Gastroesophageal sphincter (tissue), 4 donors: ENCODE measurements at places on chromosomes 7 and 10. TPM values are rescaled to one million over a fixed set of nuclear protein-coding genes. Genes with fewer than 3 reads are reported as not detected.

SLC25A28 gene
- 55.6 TPM for total RNA-seq

CPVL gene
- total RNA-seq: 24.6 TPM

ENTPD1 gene
- total RNA-seq: 38.2 TPM

ELFN1 gene
- total RNA-seq: 0.62 TPM

SAP25 gene
- total RNA-seq: not detected

DNA sequence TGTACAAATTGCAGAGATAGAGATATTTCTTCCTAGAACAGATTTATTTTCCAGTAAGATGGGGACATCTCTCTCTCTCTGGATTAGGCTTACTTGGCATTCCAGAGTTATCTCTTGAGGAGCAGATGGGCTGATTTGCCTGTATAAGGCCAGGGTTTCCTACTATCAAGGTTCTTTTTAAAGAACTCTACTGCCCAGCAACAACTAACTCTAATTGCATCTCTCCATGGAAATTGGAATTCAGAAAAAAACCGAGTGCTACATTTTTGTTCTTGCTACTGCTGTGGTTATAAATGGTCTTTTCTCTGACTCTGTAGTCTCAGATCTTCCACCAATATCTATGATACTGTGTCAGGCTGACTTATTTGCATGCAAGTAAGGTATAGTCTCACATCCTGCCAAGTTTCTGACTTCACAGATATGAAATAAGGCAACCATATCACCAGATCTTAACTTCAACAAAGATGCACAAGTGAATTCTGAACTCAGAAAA, 161.1 kb downstream of the CRPPA start:
- no peak for ATAC-seq

GRCh38 chr7:129926618-129927017, 26.1 kb downstream of the UBE2H start:
- ATAC-seq: no peak

- no peak for ATAC-seq
These were observed 14.7 kb downstream of the ITIH2 start for GRCh38 chr10:7717767-7718166.

- ATAC-seq: no peak
These were observed 97.8 kb downstream of the DIP2C start for GRCh38 chr10:591646-592045.

DNA sequence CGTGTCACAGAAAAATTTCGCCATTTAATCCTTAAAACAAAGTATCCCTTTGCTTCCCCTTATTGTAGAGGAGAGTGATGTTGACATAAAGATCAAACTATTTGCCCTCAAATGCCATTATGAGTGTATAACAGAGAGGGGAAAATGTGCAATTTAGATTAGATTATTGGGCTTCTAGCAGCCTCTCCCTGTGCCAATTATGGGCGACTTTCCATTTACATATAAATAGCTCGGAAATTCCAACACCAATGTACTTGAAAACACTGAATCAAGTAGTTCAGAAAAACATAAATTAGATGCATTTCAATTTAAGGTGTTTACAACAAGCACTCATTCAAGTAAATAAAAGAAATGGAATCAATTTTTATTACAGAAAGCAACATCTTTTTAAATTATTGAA, 64.6 kb upstream of the LRRN3 start:
- no peak for ATAC-seq

DNA sequence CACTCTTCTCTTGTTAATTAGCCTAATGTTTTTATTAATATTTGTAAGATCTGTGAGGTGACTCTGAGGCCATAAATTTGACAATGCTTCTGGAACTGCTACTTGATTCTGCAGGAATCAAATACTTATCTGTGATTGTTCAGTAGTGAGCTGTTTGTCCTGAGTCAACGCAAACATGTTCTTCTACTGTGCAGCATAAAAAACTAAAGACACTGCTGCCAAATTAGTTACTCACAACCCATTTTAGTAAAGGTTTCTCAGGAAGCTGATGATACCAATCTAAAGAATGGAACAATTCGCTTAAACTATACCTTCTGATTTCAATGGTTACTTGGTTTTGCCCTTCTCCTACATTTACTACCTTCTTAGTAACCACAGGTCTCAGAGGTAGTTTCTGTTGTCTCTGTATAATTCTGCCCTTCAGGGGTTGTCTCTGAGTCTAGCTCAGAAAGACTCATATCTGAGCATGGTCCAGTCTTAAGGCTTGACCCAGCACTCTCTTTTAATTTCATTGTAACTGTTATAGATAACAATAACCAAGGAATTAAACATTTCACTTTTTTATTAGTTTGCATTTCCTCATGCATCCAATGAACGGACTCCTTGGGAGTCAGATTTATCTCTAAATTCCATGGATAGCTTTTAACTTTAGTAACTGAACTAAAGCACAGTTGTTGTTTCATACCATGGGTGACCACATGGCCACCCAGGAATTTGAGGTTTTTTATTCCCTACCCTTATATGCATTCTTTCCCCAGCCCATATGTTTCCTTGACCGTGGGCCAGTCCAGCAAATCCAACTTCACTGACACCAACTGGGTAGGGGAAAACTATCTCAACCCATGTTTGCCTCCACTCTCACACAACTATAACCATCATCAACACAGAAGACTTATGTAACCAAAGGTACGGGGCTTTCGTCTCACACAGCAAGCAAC, 309.5 kb upstream of the TEX47 start:
- ATAC-seq: no peak

DNA sequence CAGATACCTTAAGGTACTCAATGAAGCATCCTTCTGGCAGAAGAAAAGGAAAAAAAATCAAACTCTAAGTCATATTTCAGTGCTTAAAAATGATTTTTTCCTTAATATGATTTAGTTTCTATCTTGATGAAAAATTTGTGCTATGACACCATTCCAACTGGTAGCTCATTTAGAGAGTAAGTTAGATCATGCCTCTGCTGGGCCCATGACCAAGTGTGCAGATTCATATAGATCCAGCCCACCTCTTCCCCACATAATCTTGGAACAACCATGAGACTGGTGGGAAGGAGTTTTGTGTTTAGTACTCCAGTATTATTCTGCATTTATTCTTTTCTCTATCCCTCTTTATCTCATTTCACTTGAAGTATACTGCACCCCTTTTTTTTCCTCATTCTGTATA, 908.3 kb downstream of the KCNMA1 start:
- ATAC-seq: no peak

DNA sequence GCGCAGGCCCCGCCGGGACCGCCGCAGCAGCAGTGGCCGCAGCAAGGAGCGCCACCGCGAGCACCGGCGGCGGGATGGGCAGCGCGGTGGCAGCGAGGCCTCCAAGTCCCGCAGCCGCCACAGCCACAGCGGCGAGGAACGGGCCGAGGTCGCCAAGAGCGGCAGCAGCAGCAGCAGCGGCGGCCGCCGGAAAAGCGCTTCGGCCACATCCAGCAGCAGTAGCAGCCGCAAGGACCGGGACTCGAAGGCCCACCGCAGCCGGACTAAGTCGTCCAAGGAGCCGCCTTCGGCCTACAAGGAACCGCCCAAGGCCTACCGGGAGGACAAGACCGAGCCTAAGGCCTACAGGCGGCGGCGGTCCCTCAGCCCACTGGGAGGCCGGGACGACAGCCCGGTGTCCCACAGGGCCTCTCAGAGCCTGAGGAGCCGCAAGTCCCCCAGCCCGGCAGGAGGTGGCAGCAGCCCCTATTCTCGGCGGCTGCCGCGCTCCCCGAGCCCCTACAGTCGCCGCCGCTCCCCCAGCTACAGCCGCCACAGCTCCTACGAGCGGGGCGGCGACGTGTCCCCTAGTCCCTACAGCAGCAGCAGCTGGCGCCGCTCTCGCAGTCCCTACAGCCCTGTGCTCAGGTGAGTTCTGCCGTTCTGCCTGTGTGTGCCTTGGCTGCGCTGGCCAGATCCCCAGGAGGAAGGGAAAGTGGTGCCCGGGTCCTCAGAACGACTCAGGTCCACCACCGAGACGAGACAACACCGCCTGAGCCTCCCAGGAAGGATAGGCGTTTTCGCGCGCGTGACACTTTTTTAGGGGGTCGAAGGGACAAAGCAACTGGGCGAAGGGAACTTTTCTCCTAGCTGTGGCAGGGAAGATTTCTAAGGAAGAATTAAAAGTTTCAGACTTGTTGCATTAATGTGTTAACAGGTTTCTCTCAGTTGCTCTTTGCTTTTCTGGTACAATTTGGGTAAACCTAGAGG, 1.5 kb downstream of the CDK13 start:
- ATAC-seq: no peak
